ENCODE measurements at places on chromosomes 1 and 21.

- DNase-seq = peak; percentile 7
Measured at GRCh38 chr21:35528116-35529042, 479.3 kb upstream of the RUNX1 start.

DNA sequence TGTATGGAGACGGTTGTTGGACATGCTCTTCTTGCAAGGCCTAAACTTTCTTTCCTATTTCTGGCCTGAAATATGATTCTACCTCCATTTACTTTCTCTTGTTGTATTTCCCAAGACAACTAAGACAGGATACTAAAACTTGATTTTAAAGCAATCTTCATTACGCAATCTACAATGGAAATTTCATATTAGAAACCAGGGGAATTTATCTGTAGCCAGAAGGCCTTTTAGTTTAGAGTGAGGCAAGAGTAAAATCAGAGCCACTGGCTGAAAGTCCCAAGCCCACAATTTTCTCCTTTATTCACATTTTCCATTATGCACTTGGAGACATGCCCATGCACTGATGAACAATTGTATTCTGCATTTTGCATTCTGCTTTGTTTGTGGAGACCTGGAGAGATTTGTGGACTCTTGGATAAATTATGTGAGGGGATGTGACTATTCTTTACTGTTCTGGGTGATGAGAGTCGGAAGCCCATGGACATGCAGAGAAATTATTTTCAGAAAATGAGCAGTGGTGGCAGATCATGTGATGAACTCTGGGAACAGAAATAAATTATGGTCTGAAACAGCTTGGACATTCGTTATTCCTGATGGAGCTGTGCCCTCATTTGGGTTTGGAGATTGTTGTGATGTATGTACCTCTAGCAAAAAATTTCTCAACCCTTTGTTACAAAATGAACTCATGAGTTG is 336.8 kb downstream of the SEC16B start:
- DNase-seq = no peak

GRCh38 chr1:164563721-164564360 is 4.9 kb downstream of the PBX1 start:
- no peak for DNase-seq

DNA sequence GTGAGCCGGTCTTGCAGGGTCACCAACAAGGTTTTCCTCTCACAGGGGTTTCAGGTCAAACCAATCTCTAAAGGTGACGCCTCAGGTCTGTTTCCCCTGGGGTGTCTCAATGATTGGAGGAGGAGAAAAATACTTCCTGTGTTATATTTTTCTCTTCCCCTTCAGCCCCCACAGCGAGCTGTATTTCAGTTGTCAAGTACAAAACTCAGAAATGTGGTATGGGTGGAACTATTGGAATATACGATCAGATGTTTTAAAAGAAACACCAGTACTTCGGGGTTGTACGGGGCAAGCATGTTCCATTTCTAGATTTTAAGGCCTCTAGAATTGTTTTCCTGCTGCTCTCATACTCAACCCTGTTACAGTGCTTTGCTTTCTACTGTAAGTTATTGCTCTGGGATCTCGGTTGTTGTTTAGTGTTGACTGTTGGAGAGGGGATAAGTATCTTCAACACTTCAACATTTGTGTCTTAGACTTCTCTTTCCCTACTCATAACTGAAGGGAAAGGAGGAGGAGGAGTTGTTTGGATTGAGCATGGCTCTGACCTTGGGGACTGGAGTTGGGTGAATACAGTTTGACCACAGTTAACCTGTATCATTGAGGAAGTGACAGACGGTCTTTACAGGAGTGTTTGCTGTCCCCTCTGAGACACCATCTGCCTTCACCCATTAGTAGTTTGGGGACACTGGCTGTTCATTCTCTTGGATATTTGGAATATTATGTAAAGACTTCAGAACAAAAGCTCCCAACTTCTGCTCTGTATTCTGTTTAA is 2.0 kb downstream of the MAPKAPK2 start:
- DNase-seq = no peak

- DNase-seq = no peak
Measured at GRCh38 chr21:38621132-38621531, 122.9 kb upstream of the ERG start.

DNA sequence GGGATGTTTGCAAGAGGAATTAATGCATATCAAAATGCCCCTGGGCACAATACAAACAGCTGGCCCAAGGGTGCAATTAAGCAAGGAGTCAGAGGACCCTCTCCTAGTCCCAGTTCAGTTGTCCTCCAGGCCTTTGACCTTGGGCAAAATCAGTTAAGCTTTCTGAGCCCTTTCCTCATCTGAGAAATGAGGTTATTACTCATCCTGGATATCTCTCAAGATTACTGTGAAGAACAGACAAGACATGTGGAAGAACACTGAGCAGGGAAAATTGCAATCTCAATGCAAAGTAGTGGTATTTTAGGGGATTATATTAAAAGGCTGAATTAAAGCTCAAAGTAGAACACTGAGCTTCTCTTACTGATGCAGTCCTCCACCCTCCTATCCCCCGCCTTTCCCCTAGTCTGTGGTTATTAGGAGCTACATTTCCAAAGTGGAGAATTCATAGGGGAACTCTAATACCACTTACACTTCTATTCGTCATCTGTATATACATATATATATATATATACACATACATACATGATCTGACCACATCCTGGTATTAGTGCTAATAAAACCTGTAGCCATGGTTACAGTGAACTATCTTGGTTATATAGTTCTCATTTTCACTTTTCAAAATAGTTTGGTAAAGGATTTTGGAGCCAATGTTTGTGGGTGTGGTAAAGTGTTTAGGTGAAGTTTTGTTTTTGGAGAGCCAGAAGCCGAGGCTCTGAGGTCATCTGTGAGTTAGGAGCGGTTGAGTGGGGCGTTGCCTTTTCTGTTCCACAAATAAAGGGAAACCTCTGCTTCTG is 18.1 kb downstream of the KIAA0040 start:
- DNase-seq = no peak

DNA sequence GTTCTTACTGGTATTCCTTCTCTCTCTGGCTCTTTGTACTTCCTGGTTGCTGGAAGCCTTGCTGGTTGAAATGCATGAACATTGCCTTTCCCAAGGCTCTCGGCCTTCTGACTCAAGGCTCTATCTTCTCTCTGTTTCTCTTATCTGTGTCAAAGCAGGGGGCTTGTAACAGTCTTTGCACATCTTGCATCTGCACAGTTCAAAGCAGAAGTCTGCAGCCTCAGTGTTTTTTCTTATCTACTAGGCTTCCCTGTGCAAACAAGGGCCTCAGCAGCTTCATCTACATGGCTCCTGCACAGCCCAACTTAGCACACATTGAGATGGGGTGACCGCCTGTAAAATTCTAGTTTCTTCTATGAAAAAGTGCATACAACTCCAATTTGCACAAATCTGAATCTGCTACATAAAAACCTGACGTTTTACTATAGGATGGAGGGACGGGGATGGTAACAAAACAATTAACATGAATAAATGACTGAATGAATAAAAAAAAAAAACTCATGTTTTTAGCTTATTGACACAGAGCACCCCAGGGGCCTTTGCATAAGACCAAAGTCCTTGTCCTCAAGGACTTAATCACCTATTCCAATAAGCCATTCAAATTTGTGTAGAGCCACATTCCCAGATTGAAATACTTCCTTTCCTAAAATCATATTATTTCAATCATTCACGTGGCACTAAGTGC is 458.3 kb downstream of the LMO4 start:
- DNase-seq = no peak

DNA sequence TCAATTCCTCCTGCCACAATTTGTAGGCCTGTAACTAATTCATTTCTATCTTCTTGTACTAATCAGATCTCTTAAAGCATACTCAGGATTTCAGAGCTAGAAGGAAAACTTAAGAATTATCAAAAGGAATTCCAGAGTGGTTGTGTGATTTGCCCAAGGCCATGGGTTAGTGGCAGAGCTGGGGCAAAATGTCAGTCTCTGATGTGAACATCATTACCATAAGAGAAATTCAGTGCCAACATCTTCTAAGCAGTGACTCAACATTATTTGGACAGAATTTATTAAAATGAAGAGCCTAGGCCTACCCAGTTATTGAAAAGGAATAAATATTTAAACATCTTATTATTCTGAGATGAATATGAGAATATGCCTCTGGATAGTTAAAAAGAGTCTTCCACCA is 14.5 kb downstream of the ST6GALNAC5 start:
- DNase-seq = no peak

- DNase-seq = no peak
Measured at GRCh38 chr1:216903382-216903740, 180.1 kb upstream of the ESRRG start.

DNA sequence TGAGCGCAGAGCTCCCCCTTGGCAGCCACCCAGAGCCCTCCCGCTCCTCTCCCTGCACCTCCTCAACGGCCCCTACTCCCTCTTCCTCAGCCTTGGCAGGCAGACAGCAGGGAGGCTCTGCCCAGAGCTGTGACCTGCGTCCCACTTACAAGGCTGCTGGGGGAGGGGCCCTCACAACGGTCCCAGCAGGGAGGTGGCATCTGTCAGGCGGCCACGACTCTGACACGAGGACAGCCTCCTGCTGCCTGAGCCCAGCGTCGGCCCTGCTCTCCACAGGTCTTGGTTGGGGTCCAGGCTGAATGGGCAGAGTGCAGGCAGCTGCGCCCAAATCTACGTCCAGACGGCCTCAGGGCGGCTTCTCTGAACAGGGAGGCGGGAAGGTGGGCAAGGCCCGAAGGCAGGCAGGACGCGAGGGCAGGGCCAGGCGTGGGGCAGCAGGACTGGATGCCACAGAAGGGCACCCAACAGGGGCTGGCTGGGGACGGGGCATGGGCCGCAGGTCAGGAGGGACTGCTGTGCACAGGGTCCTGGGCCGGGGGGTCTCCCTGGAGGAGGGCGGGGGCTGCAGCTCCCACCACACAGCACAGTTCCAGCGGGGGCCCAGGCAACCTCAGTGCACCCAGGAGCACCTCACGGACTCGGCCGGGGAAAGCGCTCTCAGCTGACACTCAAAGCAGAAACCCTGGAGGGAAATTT is 7.5 kb downstream of the SLC19A1 start:
- DNase-seq = no peak

DNA sequence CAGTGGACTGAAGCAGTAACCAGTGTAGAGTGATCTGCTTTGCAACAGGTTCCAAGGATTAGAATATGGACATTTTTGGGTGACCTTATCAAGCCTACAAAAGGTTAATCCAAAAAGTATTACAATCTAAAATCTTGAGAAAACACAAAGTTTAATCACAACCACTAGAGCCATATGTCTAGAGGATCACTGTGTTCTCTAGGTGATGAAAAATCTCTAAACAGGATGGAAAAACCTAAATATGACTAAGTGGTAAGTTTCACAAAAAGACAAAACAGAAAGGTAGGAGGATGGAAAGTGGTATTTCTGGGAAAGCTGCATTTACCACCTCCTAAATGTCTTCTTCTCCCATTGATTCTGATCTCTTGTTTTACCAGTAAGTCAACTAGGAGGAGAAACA is 411.1 kb upstream of the CXADR start:
- DNase-seq = no peak

- DNase-seq = no peak
Measured at GRCh38 chr1:164320790-164321731, 237.9 kb upstream of the PBX1 start.

- no peak for DNase-seq
Measured at GRCh38 chr1:205444300-205444930, 11.4 kb downstream of the BLACAT1 start.
